ENCODE measurements at places on chromosomes 11 and 22.

DNA sequence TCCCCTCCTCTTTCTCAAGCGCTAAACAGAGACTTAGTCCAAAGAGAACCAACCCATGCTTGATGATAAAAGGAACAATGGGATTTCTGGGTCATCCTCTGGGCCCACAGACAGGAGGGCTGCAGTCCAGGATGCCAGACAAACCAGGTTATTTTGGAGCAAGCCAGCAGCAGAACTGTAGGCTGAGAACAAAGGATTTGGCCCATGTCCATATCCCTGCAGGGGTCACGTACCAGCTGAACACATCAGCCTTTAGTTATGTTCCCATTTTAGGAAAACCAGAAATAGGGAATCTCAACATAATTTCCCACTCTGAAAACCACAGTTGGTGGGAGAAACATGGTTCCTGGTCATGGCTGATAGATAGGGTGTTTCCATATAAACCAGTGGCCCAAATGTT, 533.6 kb upstream of the CADM1 start:
- DNase-seq, result peak; percentile 2

DNA sequence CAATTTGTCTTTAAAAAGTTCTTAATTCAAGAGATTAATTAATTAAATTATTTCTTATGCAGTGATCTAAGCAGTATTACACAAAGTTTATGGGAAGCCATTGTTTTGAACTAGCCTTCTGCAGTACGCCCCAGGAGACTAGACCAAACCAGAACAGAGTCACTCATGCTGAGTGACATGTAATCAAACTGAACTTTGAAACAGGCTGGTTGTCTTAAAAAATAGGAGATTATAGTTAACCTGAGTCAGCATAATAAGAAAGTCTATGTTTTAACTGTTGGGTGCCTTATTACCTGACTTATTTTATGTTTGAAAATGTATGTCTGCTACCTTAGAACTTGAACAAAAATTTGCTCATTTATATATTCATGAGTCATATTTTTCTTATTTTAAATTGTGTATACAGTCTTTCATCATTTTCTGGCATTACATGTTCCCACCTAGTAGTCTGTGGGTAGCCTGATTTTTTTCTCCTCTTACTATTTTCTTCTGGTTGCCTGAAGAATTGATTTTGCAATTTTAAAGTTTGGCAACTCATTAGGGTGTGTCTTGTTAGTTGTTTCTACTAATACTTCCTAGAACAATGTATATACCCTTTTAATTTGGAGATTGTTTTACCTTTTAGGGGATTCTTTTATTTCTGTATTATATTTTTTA, 161.4 kb downstream of the AASDHPPT start:
- no peak for DNase-seq

DNA sequence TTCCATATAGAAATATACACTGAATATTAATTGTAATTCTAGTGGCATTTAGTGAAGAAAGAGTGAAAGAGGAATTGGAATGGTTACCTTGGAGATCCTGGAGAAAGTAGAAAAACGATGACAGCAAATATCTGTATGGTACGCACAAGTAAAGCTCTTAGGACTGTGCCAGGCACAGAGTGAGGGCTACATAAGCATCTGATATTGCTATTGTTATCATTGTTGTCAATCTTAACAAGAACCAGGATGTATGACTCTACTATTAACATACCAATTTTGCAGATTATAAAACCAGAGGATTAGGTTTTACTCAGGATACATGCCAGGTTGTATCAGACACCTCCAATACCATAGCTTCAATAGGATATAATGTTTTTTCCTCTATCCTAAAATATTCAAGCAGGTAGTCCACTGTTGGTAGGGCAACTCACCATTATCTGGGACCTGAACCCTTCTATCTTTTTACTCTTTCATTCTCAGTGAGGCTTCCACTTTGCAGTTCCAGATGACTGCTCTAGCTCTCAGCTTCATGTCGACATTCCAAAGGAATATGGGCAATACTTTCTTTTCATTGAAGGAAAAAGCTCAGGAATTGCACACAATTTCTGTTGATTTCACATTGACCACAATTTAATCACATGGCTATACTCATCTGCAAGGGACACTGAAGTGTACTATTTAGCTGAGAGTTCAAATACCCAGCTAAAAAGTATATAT, 73.2 kb downstream of the RAB38 start:
- DNase-seq, result no peak

DNA sequence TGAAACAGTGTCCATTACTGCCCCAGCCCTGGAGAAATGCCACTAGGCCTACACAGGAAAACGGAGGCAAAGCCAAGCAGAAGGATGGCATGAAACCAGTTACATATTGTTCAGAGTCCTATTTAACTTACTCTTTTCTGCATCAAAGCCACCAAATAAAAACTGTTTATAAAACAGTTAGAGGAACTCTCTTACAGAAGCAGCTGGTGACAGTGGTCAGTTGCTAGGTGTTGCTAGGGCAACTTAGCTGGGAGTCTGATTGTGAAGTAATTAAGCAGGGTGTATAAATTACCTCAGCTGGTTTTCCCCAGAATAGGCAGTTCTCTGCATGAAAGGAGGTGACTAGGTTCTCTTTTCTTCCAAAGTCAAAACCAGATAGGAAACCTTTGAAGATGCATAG, 115.6 kb upstream of the ZBED5 start:
- no peak for DNase-seq

DNA sequence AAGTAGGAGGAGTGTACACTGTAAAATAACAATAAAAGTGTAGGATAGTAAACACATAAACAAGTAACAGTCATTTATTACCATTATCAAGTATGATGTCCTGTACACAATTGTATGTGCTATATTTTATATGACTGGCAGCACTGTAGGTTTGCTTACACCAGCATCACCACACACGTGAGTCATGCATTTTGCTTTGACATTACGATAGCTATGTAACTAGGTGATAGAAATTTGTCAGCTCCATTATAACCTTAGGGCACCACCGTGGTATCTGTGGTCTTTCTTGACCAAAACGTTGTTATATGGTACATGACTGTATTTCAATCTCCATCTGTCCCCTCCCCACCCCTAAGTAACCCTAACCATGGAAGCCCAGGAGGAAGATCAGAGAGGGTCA, 1.1 kb downstream of the DNAL4 start:
- no peak for DNase-seq

DNA sequence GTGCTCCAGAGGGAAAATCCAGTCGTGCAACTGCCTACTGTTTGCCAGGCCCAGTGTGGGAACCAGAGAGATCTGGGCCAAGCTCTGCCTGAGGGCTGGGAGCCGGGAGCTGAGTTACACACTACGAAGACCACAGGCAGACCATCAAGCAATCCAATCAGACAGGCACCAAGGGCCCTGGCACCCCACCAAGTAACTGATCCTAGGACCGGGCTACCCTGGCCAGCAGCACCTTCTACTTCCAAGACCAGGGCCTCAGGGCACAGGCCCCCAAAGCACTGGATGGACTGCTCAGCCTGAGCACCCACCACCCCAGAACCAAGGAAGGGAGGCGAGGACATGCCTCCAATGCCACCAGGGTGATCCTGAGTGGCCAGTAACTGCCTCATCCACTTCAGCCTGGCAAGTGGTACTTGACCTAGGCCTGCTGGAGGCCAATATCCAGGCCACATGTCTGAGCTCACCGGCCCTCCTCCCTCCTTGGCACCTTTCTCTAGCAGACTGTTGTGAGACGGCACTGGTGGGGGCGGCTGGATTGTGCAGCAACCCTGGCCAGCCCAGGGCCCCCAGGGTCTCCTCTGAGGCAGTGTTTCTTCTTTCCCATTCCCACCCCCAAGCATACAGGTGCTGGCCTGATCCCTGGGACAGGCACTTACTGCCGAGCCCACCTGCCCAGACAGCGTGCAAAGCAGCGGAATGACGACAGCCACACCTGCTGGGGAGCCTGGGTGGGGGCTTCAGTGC, 20.7 kb upstream of the ARFGAP3 start:
- no peak for DNase-seq

DNA sequence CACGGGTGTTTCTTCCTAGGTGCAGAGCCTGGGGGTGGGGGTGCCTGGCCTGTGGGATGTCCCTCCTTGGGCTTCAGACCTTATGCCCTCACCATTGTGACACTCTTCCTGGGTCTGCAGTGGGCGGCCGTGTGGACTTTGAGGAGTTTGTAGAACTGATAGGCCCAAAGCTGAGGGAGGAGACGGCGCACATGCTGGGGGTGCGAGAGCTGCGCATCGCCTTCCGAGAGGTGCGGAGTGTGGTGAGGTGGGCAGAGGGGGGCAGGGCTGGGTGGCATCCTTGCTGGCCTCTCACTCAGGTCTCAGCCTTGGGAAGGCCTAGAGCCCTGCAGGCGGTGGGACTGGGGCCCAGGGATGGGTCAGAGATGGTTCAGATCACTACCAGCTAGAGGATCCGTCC, 2.3 kb downstream of the CABP4 start:
- DNase-seq, result no peak

GRCh38 chr11:83723999-83724398, 437.8 kb upstream of the CCDC90B start:
- DNase-seq, result no peak

- DNase-seq, result peak; percentile 30
These were observed 37.0 kb upstream of the DNAJB7 start for GRCh38 chr22:40898850-40899357.

GRCh38 chr11:114354076-114354475, 46.2 kb downstream of the C11orf71 start:
- peak; percentile 86 for DNase-seq

DNA sequence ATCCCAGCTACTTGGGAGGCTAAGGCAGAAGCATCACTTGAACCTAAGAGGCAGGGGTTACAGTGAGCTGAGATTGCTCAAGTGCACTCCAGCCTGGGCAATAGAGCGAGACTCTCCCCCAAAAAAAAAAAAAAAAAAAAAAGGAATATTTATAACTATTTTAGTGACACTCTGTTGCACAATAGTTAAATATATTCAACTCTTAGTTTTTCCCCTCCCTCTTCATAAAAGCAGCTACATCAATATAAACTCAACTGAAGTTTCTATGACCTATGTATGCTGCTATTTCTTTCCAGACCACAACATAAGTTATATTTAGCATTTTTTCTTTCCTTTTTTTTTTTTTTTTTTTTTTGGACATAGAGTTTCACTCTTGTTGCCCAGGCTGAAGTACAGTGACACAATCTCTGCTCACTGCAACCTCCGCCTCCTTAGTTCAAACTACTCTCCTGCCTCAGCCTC, 19.2 kb downstream of the CELF1 start:
- DNase-seq, result peak; percentile 67

- DNase-seq, result no peak
These were observed 1.0 kb downstream of the POLA2 start for GRCh38 chr11:65262776-65263175.
